ENCODE measurements at places on chromosomes 6 and 20.
A peak's percentile ranks its signal among the peaks of the same experiment; 100 is the strongest.

- no peak for DNase-seq
Measured at GRCh38 chr6:66344796-66345195, 637.8 kb upstream of the EYS start.

DNA sequence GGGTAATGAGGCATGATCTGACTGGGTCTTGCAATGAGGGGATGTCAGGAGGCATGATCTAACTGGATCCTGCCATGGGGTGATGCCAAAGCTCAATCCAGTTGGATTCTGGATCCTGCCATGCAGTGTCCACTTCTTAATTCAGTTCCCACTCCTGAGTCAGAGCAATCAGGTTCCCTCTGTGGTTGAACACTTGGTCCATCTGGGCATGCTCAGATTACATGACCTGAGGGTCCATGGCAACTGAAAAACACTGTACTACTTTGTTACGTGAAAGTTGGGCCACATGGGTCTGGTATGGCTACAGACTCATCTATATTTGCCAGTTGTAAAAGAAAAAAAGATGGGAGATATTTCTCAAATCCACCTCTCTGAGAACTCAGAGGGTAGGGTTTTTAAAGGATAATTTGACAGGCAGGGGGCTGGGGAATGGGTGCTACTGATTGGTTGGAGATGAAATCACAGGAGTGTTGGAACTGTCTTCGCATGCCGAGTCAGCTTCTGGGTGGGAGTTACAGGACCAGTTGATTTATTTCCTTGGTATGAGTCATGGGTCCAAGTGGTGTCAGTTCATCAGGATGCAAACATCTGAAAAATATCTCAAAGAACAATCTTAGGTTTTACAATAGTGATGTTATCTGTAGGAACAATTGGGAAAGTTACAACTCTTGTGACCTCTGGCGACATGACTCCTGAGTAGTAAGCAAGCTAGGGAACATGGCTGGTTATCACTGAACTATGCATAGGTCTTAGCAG, 21.6 kb downstream of the C6orf163 start:
- DNase-seq = no peak

GRCh38 chr6:135323979-135324378, 142.9 kb downstream of the MYB start:
- no peak for DNase-seq

GRCh38 chr6:30787954-30788353, 43.6 kb upstream of the IER3 start:
- DNase-seq = no peak

- DNase-seq = peak; percentile 96
Measured at GRCh38 chr6:42269553-42269952, 51.9 kb upstream of the MRPS10 start.

Measured in GM12865 (cell line).